Left colon (tissue), 2 donors: ENCODE measurements at places on chromosomes 6 and 20. TPM values are rescaled to one million over a fixed set of nuclear protein-coding genes. Genes with fewer than 3 reads are reported as not detected.

GRCh38 chr6:6840831-6841291 is 252.3 kb downstream of the LY86 start:
- DNase-seq: no peak

C6orf58 gene
- total RNA-seq: not detected

- peak; percentile 46 for DNase-seq
Measured at GRCh38 chr6:27668442-27669294, 195.8 kb upstream of the ZNF184 start.

- no peak for DNase-seq
Measured at GRCh38 chr6:20203561-20204511, 8.4 kb downstream of the MBOAT1 start.

DNA sequence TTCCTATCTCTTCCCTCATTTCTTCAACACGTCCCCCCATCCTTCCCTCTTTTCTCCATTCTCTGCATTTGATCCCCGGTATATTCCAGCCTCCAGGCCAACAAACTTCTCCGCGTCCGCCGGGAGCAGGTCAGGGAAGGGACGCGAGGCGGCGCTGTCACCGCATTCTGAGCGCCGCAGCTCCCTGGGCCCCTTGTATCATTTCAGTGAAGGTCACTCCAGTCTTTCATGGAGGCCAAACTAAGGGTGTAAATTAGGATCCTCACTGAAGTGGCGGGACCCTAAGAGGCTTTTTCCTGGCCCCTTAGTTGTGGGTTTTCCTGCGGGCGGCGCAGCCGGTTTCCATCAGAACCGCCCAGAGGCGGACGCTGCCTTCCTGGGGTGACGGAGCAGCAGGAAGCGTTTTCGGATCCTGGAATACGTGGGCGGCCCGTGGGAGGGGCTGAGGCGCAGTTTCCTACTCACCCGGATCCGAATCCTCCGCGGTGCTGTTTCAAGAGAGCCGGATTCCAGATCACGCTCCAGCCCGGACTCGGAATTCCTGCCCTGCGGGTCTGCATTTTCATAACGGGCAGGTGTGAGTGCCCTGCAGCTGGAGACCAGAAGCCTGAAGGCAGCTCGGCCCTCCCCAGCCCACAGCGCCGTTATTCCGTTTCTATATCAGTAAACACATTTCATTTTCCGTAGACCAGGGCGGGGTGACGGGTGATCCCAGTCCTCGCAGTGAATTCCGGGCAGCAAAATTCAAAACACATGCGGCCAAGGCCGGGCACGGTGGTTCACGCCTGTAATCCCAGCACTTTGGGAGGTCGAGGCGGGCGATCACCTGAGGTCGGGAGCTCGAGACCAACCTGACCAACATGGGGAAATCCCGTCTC is 3.6 kb upstream of the MICA start:
- peak; percentile 94 for DNase-seq

GRCh38 chr6:107064579-107065065 is 36.6 kb downstream of the MTRES1 start:
- DNase-seq: peak; percentile 48

GRCh38 chr6:141164042-141164743 is 968.5 kb upstream of the GJE1 start:
- DNase-seq: no peak

DNA sequence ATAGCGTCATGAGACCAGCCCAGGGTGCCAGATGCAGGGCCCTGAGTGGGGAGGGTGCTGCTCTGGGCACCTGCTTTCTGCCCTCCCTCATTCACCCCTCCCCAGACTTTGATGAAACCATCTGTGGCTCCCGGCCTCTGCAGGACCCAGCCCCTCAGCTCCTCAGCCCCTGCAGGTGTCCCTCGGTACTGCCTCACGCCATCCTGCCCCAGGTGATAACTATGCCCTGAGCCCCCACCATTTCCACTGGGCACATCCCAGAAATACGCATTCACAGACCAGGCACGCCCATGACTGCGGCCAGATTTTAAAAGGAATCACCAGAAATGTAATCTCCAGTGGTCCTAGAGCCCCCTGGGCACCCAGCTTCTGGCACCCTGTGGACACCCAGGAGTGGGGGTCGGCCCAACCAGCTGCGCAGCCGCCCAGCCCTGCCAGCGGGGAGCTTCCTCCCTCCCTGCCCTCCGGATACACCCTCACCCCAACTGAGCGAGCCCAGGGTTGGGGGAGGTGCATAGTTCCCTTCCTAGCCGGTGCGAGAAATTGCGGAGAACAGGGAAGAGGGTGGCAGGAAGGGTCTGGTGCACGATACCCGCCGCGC is 615 bp upstream of the NTSR1 start:
- DNase-seq: no peak

DNA sequence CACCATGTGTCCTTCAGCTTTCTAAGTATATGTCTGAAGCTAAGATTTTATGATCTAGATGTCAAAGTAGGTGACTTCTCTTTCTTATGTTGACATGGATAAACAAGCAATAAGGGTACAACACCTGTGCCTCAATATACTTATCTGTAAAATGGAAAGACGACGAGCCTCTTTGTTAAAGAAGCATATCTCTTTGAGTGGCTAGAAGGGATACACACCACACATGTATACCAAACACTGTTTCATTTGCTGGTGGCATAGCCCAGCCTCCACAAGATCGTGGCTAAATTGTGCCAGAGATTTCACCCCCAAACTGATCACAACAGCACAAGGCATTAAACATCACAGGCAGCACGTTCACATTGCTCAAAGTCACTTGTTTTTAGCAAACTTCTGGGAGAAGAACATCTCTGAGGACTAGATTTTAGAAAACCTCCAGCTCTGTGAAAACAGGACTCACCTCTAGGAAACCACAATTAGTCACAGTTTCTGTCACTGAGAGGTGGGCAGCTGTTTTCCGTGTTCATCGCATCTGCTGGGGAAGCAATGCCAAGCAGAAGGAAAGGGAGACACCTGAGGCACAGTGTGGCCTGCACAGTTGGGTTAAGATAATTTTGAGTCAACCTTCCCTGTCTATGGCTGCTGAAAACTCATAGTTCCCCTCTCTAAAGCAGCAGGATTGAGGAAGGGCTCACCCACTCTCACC is 263.0 kb upstream of the PLCB4 start:
- no peak for DNase-seq

DNA sequence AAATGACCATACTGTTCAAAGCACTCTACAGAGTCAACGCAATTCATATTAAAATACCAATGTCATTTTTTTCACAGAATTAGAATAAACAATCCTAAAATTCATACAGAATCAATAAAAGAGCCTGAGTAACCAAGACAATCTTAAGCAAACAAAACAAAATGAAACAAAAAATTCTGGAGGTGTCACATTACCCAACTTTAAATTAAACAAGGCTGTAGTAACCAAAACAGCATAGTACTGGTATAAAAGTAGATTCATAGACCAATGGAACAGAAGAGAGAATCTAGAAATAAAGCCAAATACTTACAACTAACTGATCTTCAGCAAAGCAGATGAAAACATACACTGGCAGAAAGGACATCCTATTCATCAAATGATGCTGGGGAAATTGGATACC is 346.9 kb upstream of the JAG1 start:
- no peak for DNase-seq

DNA sequence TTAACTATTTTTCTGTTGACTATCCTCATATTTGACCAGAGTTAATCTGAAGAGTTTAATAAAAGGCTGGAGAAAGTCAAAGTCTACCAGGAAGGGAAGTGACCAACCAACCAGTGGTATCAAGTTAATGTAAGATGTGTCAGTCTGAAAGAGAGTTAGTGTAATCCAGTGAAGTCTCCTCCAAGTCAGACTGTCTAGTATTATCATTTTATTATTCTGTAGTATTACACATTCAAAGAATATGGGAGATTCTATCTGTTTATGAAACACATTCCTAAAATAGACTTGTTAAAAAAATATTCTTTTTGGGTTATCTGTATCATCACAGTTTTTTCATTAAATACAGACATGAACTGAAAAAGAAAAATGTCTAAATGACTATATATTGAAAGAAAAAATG is 194.4 kb downstream of the BTBD9 start:
- DNase-seq: no peak

GRCh38 chr6:17349427-17349826 is 44.0 kb upstream of the CAP2 start:
- no peak for DNase-seq

DNA sequence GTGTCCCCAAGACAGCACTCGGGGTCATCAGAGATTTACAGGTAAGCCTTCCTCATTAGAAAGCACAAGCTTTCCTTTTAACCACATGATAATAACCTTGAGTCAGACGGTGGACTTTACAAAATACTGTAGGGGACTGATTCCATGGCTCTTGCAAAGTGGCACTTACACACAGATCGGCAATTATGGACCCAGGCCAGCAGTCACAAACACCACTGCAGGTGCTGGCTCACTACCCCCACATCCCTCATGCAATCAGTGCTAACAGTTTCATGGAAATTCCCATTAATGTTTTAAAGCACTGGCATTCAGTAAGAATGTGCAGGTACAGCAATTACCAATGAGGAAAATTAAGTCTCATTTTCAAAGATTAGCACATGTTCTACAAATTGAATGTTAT is 516.5 kb downstream of the PRKN start:
- no peak for DNase-seq

DNA sequence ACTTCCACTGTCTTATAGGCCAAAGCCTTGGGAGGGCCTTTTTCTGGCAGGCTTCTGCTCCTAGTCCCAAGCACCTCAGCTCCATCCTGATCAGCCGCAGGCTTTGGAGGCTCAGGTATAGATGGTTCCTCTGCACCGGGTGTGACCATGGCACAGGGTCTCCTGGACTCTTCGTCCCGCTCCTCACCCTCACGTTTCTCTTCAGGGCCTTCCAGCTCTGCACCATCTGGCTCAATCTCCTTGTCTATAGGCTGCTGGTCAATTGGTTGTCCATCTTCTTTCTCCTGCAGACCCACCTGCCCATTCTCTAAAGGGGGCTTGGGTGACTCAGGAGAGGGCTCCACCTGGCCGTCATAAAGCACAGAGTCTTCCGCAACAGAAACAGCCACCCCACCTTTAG is 37.0 kb downstream of the BFSP1 start:
- no peak for DNase-seq

- no peak for DNase-seq
Measured at GRCh38 chr6:133377219-133377618, 136.1 kb downstream of the EYA4 start.

DNA sequence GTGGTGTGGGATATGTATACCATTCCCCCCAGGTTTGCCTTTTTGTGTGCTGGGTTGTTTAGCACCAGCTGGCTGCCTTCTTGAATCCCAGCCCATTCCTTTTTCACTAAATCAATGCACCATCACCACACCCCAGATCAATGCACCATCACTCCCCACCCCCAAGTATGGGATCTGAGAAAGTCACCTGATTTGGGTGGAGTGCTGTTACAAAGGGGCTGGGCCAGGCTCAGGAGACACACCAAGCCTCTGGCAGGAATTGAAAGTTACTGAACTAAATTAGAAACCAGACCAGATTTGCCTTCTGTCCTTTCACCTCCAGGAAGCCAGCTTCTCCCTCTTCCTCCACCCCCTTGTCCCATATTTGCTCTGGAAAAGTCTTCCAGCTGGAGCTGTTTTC is 19.6 kb upstream of the PKHD1 start:
- no peak for DNase-seq

- no peak for DNase-seq
Measured at GRCh38 chr6:157753291-157753690, 69.8 kb upstream of the SNX9 start.

STK38 gene
- 66.0 TPM for total RNA-seq

SIM1 gene
- total RNA-seq: not detected

GRCh38 chr6:97669191-97670031 is 386.4 kb upstream of the MMS22L start:
- no peak for DNase-seq

DNA sequence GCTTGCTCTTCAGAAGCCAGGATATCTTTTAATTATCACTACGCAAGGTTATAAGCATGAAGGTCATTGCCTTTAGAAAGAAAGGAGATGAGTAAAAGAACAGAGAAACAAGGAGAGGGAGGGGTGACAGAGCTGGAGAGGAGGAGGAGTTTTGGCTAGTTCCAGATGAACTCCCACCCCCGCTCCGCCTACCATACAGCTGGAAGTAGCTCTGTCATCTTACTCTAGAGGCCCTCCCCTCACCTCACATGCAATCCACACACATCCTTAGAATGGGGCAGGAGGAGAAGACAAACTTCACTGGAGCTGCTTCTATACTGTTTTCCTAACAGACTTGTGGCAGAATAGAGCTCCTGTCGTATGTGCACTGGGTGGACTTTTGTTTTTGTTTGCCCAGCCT is 144.7 kb downstream of the SCML4 start:
- no peak for DNase-seq

SLA2 gene
- 1.3 TPM for total RNA-seq

- DNase-seq: peak; percentile 30
Measured at GRCh38 chr6:129317931-129318820, 391.8 kb downstream of the ARHGAP18 start.

GRCh38 chr6:104789770-104790190 is 69.9 kb downstream of the HACE1 start:
- DNase-seq: no peak

DNA sequence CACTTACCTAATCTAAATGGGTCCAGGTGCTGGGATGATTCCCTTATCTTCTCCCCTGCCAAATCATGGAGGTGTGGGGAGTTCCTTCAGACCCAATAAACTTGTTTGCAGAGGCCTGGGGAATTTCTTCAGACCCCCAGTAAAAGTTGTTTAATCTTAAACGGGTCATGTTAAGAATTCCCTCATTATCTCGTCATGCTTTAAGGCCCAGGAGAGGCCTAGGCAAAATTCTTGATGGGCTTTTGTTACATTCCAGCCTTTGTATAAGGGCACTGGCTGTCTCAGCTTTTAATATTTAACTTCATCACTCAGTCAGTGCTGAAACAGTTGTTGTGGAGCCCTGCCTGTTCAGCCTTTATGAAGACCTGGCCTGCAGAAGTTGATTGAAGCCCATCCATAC is 11.0 kb upstream of the SLC35B3 start:
- DNase-seq: no peak
